Stimulated activated CD8-positive, alpha-beta memory T cell treated with anti-CD3 and anti-CD28 coated beads, Interleukin-12 subunit alpha, Interleukin-12 subunit beta, amount 100 ng/mL, for 4 hours (primary cell): ENCODE measurements at places on chromosomes 2 and 18.

DNA sequence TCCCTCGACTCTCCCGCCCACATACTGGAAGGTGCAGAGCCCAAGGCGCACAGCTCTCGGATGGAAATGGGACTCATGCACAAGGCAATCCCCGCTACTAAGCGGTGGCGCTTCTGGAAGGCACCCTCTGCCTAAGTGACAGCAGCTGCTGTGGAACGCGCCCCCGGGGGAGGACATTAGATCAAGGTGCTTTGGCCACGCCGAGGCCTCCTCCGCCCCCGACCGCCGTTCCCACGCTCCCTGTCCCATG is 202 bp downstream of the MCEE start:
- DNase-seq, result no peak

- no peak for DNase-seq
Observed at GRCh38 chr2:107927034-107927534, 59.2 kb upstream of the SLC5A7 start.

DNA sequence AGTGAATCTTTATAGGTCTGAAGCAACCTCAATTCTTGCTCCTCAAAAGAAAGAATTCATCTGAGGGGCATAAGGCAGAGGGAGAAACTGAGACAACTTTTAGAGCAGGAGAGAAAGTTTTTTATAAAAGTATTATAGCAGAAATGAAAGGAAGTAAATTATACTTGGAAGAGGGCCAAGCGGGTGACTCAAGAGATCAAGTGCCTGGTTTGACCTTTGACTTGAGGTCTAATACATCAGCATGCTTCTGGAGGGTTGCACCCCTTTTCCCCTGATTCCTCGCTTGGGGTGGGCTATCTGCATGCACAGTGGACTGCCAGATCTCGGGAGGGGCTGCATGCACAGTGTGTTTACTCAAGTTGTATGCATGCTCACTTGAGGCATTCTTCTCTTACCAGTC is 268.5 kb upstream of the LRATD1 start:
- no peak for DNase-seq

- DNase-seq, result no peak
Observed at GRCh38 chr2:133652398-133652797, 84.1 kb upstream of the NCKAP5 start.

- DNase-seq, result no peak
Observed at GRCh38 chr2:162381851-162382250, 37.9 kb downstream of the GCA start.

DNA sequence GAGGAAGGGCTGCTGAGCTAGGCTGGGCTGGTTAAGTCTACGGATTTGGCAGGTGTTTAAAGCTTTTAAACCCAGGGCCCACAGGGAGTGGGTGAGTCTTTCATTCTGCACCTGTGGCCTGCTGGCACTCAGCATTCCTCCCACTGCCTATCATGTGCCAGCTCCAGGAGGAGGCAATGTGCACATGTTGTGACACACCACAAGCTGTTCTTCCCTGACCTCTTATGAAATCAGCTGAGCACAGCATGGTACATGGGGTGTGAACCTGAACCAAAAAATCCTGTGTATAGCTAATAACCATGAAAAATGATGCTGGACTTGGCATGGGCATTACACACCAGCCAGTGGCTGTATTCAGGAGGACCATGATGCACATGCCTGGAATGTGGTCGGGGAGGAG is 297.9 kb upstream of the MMADHC start:
- no peak for DNase-seq

- no peak for DNase-seq
Observed at GRCh38 chr2:153106802-153107477, 371.6 kb downstream of the RPRM start.

DNA sequence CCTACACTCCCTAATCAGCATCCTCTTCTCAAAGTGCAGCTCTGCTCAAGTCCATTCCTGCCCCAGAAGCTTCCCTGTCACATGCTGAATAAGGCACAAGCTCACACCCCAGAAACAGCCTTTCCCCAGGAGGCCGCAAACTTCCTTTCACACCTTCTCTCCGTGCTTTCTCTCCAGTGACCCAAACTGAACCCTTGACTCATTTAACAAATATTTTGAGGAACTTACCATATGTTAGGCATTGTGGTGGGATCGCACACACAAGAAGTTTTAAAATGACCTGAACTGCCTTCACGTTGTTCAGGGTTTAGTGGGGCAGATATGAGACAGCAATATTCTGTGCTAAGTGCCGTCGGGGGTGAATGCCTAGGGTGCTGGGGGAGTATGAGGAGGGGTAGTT is 161.3 kb downstream of the INSIG2 start:
- no peak for DNase-seq

- DNase-seq, result no peak
Observed at GRCh38 chr18:58538604-58539386, 90.1 kb downstream of the ALPK2 start.

DNA sequence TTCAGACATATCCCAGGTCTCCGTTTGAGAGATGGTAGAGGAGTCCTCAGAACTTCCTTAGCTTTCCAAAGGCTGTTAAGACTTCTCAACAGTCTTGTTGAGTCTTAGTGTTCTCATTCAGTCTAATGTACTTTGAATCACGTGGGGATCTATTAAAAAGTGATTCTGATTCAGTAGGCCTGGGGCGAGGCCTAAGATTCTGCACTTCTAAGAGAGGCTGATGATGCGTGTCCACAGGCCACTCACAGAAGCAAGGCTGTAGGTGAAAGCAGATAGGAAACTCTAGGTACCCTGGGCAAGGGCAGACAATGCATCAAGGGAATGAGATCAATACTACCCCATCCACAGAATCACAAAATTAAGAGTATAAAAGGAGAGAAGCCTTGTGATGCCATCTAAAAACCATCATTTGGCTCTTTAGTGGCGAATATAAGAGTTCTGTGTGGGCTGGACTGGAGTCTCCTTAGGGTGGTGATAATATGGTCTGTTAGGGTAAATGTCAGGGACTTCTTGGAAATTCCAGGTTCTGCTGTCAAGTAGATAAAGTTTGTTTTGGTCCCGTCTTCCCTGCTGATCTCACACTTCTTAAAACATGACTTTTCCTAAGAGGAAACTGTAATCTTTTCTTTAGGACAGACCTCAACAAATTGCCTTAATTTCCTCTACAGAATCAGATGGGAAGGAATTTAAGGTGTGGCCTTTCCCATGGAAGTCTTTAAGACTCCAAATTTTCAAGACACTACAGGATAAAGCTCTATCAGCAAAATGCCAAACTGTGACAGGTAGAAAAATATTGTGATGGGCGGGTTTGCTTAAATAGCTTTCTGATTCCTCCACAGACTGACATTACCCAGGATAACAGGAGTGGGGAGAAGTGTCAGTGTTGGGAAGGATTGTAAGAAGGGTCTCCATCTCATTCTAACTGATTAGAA is 45.7 kb upstream of the NEMP2 start:
- DNase-seq, result no peak

DNA sequence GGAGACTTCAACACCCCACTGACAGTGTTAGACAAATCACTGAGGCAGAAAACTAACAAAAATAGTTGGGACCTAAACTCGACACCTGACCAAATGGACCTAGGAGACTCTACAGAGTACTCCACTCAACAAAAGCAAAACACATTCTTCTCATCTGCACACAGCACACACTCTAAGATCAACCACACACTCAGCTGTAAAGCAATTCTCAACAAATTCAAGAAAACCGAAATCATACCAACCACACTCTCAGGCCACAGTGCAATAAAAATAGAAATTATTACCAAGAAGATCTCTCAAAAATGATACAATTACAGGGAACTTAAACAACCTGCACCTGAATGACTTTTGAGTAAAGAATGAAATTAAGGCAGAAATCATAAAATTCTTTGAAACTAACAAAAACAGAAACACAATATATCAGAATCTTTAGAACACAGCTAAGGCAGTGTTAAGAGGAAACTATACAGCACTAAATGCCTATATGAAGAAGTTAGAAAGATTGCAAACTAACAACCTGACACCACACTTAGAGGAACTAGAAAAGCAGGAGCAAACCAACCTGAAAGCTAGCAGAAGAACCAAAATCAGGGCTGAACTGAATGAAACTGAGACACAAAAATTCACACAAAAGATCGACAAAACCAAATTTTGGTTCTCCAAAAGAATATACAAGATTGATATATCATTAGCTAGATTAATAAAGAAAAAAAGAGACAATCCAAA is 46.3 kb downstream of the RTTN start:
- no peak for DNase-seq

DNA sequence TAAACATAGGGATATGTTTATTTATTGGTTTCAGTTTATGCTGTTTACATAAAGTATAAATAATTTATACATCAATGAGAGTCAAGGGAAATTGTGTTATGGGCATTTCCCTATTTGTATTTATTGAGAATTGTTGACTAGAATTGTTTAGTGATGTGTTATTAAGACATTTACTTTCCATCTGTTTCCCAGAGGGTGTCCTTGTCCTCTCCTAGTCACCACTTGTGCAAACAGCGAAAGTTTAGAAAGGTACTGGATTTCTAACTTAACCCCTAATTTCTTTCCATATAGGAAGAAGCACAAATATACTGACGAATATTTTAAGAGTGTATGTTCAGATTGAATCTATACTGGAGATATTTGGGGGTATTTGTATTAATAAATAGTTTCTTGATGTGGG is 6.7 kb downstream of the UBE2E3 start:
- no peak for DNase-seq

DNA sequence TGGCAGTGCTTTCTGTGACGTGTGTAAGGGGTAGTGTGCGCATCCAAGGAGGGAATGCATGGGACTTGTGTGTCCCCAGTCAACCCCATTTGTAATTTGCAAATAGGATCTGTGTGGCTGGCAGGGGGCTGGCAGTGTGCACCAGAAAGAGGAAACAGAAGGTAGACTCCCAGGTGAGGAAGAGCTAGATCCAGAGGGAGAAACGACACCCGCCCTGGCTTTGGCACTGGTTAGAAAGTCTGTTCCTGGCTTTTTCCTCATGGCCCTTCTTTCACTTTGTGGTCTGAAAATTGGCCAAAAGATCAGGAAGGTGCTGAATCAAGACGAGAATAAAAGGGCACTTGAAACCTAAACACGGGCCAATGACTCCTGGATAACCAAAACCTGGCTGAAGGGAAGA is 33.3 kb downstream of the PRKCE start:
- no peak for DNase-seq

- DNase-seq, result no peak
Observed at GRCh38 chr18:62182220-62182619, 4.6 kb downstream of the PIGN start.

- DNase-seq, result no peak
Observed at GRCh38 chr2:14492920-14493503, 139.5 kb upstream of the LRATD1 start.

GRCh38 chr2:218744615-218745014 is 34.0 kb downstream of the TTLL4 start:
- no peak for DNase-seq

- DNase-seq, result no peak
Observed at GRCh38 chr2:217326238-217327022, 466.6 kb upstream of the TNP1 start.

GRCh38 chr2:232974396-232974795 is 38.7 kb downstream of the NGEF start:
- DNase-seq, result no peak

GRCh38 chr2:14445670-14446069 is 186.8 kb upstream of the LRATD1 start:
- DNase-seq, result no peak

- DNase-seq, result no peak
Observed at GRCh38 chr2:25332571-25332970, 9.2 kb downstream of the DNMT3A start.

- DNase-seq, result no peak
Observed at GRCh38 chr2:42795275-42795674, 2.9 kb upstream of the HAAO start.

DNA sequence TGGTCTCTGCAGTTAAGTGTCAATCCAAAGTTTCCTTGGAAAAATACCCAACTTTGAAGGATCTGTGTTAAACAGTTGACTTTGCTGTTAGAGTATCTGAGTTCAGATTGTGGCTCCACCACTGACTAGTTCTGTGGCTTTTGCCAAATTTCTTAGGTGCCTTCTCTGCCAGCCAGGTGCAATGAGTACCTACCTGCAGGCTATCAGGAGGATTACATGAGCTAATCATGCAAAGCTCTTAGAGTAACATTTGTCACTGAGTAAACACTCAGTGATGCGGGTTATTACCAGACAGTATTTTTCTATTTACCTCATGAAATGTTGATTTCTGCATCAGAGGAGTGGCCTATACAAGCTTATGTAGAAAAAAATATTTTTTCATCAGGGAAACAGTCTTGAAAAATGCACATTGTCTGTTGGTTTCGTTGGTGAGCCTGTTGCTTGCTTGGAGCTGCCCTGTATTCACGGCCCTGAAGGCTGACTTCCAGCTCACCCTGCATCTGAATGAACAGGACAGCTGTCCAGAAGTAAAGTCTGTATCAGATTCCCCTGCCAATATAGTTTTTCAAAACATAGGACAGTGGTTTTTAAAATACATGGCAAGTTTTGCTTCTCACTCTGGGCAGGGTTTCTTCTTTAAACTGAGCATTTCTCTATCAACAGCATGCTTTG is 235.1 kb downstream of the CDCA7 start:
- DNase-seq, result no peak

DNA sequence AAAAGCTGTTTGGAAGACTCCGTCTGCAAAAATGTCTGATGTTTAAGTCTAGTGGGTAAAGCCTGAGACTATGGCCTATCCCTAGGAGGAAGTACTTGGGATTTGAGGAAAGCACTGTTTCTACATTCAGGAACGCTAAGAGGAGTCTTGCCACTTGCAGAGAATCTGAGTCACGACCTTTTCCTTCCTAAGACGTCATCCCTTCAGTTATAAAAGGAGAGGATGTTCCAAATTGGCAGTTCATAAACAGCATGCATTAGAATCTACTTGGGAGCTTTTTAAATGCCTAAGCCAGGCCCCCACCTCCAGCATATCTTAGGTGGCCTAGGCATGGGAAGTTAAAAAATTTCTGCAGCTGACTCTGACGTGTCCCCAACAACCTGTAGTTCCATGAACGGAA is 125.9 kb downstream of the TTC32 start:
- no peak for DNase-seq
